NCI-H1436 treated with DMSO at 0.1 percent for 48 hours (cell line): ENCODE measurements at places on chromosomes 7 and 10.

GRCh38 chr10:10209167-10209566, 808.5 kb upstream of the CELF2 start:
- no peak for DNase-seq

GRCh38 chr7:3994764-3995163, 687.3 kb upstream of the FOXK1 start:
- DNase-seq: no peak

- peak; percentile 60 for DNase-seq
These were observed at the start of gene VWDE for GRCh38 chr7:12403287-12404181. VWDE (minus strand) TSS chr7:12403865; CDS start chr7:12403716, 149 bp downstream.

GRCh38 chr7:104328296-104328969, at the start of gene LHFPL3:
LHFPL3 (plus strand) TSS chr7:104328603.
- no peak for DNase-seq

GRCh38 chr7:18541181-18541870, 45.8 kb downstream of the HDAC9 start:
- no peak for DNase-seq

GRCh38 chr7:77893813-77894212, 95.2 kb downstream of the PHTF2 start:
- no peak for DNase-seq

DNA sequence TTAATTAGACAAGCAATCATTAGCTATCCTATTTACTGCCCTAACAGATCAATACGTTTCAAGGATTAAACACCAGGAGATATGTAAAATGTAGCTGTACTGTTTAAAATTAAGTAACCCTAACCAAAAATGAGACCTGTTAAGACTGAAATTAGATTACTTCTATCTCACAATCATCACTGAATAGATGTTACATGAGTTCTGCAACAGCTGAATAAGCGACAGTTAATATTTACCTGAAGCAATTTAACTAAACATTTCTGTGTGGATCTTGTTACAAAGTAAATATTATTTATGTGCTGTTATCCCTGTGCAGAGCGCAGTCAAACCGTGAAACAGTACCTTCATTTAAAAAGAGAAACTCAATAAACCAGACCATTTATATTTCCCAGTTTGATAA, 122.5 kb downstream of the RELN start:
- peak; percentile 44 for DNase-seq

DNA sequence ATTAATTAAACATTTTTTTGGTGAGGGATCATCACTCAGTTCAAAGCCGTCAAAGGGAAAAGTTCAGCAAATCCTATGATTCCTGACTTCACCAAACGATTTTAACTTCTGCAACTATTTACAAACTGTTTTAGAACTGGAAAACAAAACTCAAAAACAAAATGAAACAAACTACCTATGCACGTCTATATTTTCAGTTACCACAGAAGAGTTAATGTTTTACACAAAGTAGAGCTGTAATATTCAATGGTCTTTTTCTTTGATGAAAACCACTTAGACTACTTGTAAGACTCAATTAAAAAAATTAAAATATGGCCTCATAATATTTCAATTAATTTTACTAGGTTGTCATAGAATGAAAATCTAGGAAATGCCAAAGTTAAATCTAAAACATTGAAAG, 131.5 kb downstream of the ATE1 start:
- DNase-seq: no peak

DNA sequence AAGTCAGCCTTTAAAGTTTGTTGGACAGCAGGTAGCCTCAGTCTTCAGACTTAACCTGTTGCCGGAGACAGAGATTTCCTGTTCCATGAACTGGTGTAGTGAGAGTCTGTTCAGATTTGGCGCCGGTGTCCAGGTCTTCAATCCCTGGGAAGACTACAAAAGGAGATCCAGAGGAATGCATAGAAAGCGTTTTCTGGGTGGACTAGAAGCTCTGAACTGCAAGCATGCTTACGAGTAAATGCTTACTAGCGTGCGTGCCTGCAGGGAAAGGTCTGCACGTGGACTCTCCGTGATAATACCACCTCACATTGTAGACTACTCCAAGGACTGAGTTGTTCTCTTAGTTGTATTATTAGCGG, 878 bp downstream of the GLRX3 start:
- DNase-seq: no peak

GRCh38 chr10:3215153-3215775, 42.7 kb upstream of the PITRM1 start:
- DNase-seq: no peak

- no peak for DNase-seq
These were observed 70.9 kb downstream of the ATXN7L1 start for GRCh38 chr7:105805447-105806019.

- DNase-seq: no peak
These were observed 5.6 kb downstream of the ZDHHC16 start for GRCh38 chr10:97451605-97452004.

- DNase-seq: no peak
These were observed 7.4 kb upstream of the ARID5B start for GRCh38 chr10:61894133-61894532.

- no peak for DNase-seq
These were observed 515 bp downstream of the FAM149B1 start for GRCh38 chr10:73168465-73168803.

GRCh38 chr7:129122751-129123509, 21.6 kb upstream of the TSPAN33 start:
- DNase-seq: no peak

- no peak for DNase-seq
These were observed 54.8 kb upstream of the TNKS2 start for GRCh38 chr10:91743465-91743864.

DNA sequence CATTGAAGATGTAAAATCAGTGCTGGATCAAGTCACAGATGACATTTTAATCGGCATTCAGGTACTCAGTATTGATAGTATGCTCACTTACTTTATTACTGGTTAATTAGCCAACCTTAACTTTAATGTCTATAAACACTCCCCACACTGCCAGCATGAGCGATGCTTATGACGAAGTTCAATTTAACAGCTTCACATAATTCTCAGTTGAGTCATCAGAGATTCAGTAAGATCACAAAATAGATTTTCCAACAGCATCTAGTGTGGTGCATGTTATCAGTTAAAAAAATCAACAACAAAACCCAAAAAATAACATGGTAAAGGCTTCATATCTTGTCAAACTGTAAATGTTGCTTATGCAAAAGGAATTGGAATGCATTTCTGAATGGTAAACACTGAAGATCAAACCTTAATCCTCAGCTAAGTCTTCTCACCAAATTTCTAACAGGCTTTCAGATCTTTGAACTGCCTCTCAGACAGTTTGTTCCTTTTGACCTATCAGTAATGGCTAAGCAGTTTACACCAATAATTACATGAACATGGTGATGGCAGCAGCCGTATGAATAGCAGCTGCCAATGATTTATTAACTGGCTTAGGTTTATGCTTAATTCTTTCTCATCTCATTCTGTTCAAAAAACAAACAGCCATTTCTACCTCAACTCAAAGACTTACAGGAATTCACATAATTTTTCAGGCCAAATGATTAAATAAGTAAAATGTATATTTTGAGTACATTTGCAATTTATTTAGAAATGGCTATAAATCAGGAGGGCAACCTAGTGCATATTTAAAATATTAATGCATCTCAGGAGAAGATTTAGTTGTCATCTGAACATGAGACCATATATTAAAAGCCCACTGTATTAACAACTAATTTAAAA, 98.5 kb downstream of the CABCOCO1 start:
- DNase-seq: peak; percentile 1

DNA sequence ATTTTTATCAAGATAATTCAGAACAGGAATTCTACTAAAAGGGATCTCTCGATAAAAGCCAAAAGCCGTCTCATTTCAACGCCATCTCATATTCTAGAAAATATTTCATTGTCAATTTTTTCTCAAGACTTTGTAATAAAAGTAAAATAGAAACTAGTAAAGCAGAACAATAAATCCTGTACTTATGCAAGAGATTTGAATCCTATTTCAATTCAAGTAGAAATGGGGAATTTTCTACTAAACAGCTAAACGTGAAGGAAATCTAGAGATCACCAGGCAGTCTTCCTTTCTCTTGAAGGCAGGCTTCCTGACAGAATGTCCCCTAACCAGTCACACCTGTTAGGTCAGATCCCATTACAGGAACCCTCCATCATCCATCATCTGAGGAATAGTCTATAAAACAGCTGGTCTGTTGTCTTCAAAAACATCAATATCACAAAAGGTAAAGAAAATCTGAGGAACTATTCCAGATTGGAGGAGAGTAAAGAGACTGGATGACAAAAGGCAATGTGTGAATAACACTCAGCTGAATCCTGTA, 23.7 kb downstream of the USP6NL start:
- no peak for DNase-seq

DNA sequence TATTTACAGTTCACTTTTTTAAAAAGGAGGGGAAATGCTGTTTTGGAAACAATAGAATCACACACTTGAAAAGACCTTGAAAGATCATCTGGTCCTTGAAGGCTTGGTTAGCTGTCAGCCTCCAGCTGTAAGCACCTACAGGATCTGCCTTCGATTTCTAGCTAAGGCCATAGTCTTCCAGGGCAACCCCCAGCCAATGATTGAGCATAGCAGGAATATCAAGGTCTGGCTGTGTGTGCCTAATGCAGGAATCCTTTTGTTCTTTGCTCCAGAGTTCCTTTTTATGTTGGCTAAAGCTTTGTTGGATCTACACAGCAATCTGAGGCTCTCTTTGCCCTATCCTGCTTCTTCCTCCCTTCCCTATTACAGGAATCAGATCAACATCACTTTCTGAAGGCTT, 5.2 kb upstream of the YAE1 start:
- DNase-seq: no peak

DNA sequence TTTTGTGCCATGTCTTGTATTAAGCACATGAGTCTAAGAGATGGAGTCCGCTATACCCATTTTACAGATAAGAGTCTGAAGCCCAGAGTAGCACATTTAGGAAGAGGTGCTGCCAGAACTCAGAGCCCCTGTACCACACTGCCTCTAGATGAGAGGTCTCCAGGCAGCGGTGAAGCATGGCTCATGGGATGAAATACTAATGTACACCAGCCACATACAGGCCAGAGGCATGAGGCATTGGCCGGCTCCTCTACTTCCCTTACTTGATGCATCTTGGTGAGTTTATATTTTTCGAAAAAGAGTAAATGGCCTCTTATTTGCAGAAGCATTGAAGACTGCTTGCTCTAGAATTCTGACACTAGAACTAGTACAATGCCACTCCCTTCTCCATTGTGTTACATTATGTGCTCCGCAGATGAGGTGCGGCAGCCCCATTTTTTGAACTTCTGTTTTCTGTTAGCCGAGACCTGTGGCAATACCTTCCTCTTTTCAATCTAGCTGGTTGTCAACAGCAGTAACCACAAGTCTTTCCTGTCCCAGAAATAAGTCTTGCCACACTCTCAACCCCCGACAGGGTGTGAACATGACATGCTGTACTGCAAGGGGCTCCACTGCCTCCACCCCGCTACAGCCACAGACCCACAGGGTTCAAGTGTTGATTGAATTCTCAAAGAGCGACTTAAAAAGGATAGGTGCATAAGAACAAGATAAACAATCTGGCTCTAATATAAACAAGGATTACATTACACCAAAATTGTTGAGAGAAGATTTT, 145.3 kb downstream of the CELF2 start:
- no peak for DNase-seq

DNA sequence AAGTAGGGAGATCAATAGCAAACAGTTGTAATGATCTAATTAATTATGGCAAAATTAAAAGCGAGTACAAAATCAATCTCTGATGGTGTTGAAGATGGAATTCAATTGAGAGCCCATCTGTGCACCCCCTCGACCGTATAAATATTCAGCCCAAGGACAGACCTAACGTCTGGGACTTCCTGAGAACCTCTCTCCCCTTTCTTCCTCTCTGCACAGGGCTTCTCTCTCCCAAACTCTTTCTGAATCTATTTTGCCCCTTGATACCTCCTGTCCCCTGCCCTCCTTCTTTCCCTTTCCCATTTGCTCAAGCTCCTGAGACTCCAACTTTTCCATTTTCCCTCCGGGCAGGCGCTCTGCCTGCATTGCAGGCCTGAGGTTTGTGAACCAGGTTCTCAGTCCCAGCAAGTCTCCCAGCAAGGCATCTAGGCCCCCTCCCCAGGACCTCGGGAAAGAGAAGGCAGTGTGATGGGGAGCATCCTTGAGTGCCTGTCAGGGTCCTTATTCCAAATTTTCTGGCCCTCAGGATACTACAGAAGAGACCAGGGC, 8.5 kb upstream of the PAX2 start:
- DNase-seq: no peak
